ENCODE measurements at places on chromosomes 6 and 20.
A peak's percentile ranks its signal among the peaks of the same experiment; 100 is the strongest.

DNA sequence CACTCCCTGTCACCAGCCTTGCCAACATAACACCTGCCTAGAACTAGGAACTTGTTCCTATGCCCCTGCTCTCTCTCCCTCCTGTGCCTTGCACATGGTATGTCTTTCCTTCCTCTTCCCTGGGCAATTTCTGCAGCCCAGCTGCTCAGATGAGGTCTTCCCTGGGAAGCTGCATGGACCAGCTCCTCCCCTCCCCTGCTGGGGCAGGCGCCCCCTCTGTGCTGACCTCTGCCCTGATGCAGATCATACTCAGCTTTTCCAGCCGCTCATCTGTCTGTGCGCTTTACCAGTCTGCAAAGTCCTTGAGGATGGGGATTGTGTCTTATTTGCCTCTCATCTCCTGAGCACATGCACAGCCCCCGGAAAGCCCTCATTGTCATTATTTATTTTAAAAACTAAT, 161.8 kb downstream of the SCML4 start:
- no peak for DNase-seq

GRCh38 chr6:75492386-75493153, 1.0 kb downstream of the FILIP1 start:
- no peak for DNase-seq

- no peak for DNase-seq
Measured at GRCh38 chr20:45918182-45918737, 6.3 kb upstream of the PLTP start.

- DNase-seq = no peak
Measured at GRCh38 chr6:26030716-26031115, 56.5 kb upstream of the HFE start.

DNA sequence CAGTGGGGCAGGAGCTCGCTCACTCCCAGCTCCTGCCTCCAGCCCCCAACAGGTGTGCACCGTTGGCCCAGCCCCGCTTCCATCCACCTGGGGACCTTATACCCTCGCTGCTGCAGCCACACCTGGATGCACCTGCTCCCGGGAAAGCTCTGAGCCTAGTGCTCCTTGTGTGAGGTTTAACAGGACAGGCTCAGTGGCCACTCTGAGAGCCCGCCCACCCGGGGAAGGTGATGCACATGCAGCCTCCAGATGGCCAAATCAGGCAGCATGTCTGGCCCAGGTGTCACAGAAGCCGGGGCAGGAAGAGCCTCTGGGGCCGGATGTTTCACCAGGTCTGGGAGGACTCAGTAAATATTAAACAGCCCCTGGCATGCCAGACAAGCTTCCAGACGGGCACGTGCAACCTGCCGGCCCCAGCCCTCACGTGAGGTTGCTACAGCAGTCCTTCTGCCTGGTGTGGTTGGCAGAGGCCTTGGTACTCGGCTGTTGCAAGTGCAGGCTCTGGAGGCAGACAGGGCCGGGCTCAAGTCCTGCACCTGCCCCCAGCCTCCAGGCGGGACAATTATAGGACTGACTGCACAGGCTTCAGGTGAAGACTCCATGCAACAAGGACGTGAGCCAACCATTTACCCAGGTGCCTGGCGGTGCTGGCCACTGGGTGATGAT, 66.9 kb downstream of the RIPOR3 start:
- DNase-seq = peak; percentile 50

GRCh38 chr6:52976149-52976548, 18.9 kb downstream of the GSTA4 start:
- no peak for DNase-seq

GRCh38 chr6:126118058-126118755, 131.9 kb downstream of the TRMT11 start:
- DNase-seq = no peak

GRCh38 chr6:121748376-121748775, 312.9 kb downstream of the GJA1 start:
- DNase-seq = no peak

GRCh38 chr6:132213191-132213590, 188.1 kb downstream of the MOXD1 start:
- DNase-seq = no peak

- DNase-seq = no peak
Measured at GRCh38 chr6:373031-373430, 18.5 kb upstream of the IRF4 start.

DNA sequence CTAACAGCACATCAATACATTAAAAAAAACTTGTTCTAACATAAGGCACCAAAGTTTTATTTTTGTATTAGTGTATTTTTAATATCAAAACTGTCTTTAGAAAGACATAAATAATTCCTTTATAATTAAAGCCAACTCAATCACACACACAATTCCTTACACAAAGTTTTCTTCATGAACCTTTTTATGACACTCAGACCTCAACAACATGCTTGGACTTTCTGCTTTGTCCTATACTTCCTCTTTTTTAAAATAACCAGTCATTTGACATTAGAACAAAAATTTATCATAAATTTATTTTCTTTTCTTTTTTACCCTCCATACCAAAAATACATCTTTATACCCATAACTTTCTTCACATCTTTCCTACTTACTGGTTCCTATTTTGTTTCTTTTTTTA, 292.0 kb upstream of the ARID1B start:
- DNase-seq = no peak

DNA sequence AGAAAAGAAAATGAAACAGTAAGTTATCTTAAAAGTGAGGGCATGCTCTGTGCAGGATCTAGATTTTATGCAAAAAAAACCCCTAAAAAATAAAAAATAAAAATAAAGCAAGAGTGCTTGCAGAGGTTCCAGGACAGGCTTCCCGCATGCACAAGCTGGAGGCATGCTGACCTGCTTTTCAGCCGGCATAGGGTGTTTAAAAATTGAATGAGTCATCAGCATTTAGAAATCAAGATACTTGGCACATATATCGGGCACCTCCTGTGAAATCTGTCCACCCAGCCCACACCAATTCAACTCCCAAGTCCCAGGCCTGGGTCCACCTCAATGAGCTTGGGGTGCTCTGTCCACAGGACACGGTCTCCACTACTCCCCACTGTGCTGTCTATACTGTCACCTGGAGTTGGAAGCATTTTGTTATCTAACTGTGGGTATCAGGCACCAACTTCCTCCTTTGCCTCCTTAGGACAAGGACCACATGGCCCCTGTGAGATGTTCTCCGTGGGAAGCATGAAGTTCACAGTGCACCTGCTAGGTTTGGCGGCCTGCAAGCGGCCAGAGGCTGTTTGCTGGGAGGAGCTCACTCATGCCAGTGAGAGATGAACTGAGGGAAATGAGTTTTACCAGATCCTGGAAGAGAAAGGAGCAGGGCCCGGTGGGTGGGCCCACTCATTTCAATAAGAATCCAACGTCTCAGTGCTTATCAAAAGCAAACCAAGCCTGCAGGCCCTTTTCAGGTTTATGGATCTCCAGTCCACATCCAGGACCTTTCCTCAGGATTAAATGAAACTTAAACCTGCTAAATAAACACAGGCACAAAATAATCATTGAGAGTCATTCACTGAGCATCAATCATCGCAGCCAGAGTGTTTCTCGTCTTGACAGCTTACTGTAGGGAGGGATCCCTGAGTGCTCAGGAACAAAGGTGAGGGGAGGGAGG, 121.1 kb downstream of the FOXA2 start:
- DNase-seq = no peak

DNA sequence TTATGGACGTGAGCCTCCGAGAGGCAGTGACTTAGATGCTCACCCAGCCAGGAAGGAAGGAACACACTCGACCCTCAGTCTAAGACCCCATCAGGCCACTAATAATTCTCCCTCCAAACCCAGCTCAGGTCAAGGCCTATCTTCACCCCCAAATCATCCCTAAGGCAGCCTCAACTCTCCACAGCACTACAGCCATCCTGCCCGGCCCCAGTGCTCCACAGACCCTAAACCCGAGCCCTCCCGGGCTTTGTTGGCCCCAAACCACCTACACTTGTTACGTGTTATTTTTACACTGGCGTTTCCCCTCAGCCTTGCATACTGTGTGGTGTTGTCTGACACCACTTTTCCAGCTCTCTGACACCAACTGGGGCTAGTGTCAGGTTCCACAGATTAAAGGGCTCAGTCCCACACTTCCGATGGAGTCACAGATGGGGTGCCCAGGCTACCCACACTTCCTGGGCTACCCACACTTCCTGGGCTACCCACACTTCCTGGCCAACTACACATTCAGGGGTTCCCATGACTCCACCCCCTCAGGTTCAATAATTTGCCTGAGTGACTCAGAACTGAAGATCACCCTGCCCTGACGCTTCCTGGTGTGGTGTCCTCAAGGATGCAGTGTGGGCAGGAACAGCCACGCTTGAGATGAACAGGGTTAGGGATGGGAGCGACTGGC, 25.3 kb downstream of the RBCK1 start:
- peak; percentile 23 for DNase-seq

DNA sequence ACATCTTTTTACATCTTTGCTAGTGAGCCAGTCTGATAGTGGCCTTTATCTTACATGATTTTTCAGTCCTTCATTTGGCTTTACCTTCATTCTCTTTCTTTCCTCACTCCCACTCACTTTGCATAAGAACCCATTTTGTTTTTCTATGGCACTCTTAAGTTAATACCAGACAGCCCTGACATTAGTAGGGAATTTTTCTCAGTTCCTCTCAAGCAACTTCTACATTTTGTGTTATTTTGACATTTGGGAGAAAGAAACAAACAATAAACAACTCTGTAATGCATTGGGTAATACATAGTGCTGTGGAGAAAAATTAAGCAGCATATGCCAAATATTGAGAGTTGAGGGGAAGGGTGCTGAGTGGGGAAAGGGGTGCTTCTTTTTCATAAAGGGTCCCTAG, 524.1 kb upstream of the JAG1 start:
- no peak for DNase-seq

DNA sequence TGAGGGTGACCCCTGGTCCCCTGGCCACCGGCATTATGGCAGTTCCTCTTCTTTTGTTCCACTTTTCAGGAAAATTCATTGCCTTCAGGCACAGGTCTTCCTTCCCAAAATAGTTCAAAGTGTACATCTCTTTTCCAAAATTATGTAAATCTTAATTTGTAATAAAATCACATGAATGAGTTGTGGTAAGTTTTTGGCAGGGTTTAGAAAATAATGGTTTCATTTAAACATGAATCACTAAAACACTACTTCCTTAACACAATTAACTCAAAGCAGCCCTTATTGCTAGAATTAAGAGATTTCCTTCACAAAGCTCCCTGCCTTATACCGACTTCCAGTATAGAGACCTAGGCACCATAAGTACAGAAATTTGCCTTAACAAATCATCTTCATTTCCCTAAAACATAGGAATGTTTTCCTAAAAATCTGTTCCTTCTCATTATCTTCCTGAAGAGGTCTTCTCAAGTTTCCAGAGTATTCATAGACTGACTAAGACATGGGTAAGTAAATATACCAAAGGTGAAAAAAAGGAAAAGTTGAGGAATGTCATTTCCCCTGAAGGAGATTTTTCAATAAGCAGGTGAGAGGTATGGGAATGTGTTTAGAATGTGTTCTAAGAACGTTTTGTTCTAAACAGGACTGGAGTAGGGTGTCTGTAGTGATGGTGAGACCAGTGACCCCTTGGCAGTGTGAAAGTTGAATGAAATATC, 148.2 kb upstream of the CITED2 start:
- no peak for DNase-seq

DNA sequence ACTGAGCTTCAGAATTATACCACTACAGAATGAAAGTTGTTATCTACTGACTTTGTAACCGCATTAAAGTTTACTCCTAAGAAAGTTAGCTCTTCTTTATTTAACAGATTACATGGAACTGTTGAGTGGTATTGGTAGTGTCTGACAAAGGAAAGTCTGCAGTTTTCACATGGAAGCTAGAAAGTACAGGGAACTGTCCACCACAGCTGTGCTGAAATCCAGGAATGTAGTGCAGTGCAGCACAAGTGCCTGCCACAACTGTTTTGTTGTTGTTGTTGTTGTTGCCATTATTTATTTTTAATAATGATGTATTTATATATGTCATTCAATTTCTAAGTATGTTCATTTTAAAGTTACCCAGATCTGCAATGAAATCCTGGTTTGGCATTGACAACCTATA, 464.9 kb downstream of the TBC1D32 start:
- DNase-seq = peak; percentile 27

DNA sequence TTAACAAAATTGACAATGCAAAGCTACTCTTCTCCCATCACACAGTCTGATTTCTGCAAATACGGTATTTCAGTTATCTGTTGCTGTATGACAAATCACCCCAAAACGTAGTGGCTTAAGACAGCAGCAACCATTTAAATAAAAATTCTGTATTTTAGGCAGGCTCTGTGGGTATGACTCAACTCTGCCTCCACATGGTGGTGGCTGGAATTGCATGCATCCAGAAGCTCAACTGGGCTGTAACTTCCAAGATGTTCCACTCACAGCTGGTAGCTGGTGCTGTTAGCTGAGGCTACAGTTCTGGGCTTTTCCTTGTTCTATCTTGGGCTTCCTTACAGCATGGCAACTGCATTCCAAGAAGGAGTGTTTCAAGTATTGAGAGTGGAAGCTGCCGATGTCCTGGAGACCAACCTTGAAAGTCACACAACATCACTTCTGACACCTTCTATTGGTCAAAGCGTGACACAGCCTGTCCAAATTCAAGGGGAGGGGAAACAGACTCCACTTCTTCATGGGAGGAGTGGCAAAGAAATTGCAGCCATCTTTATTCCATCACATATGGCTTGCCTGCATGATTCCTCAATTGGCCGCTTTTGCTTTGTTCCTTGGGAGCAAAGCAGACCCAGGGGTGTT, 39.7 kb upstream of the TULP1 start:
- peak; percentile 56 for DNase-seq

GRCh38 chr6:83199173-83199862, 6.2 kb downstream of the RWDD2A start:
- DNase-seq = no peak

DNA sequence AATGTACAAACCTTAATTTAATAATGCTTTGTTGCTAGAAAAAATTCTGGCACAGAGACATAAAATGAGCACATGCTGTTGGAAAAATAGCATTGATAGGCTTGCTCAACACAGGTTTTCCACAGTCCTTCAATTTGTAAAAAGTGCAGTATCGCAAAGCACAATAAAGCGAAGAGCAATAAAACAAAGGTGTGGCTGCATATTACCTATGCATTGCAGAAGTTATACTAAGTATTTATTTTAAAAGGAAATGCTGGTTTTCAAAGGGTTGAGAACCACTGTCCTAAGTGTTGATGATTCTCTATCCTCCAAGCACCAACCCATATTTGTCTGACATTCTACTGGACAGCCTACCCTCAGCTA, 54.1 kb upstream of the CAP2 start:
- no peak for DNase-seq

GRCh38 chr20:46088409-46089166, 1.2 kb downstream of the NCOA5 start:
- DNase-seq = peak; percentile 56

GRCh38 chr20:43238833-43239232, 49.1 kb upstream of the PTPRT start:
- peak; percentile 26 for DNase-seq
